Kidney (tissue), 22 donors: ENCODE measurements at places on chromosomes 3 and 15. TPM values are rescaled to one million over a fixed set of nuclear protein-coding genes. Genes with fewer than 3 reads are reported as not detected.

The MCF2L2 gene
- 1.7 TPM for total RNA-seq

The TRIM69 gene
- 29.6 TPM for total RNA-seq

The RLBP1 gene
- total RNA-seq: not detected

The FAM174B gene
- 13.8 TPM for total RNA-seq

The TMEM212 gene
- total RNA-seq: not detected

- no peak for DNase-seq
Observed at GRCh38 chr3:37946531-37946889, 44.1 kb upstream of the VILL start.

DNA sequence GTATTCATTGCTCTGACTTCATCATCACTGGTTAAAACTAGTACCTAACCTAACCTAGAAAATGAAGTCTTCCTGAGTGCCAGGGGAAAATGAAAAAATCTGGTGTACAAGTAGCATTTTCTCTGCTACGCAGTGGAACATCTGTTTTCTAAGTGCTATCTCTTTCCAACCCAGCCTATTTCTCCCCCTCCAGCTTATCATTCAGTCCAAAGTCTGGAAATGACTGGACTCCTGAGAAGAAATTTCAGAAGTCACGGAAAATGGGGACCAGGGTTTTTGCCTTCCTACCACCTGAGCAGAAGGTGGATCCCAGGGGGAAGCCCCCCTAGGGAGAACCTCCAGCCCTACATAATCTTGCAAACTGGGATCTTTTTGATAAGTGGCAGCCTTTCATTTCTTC lies 9.6 kb upstream of the GLCE start:
- no peak for DNase-seq

- no peak for DNase-seq
Observed at GRCh38 chr3:136512381-136512780, 239.8 kb downstream of the STAG1 start.

- no peak for DNase-seq
Observed at GRCh38 chr3:141656771-141657170, 81.3 kb upstream of the RNF7 start.

DNA sequence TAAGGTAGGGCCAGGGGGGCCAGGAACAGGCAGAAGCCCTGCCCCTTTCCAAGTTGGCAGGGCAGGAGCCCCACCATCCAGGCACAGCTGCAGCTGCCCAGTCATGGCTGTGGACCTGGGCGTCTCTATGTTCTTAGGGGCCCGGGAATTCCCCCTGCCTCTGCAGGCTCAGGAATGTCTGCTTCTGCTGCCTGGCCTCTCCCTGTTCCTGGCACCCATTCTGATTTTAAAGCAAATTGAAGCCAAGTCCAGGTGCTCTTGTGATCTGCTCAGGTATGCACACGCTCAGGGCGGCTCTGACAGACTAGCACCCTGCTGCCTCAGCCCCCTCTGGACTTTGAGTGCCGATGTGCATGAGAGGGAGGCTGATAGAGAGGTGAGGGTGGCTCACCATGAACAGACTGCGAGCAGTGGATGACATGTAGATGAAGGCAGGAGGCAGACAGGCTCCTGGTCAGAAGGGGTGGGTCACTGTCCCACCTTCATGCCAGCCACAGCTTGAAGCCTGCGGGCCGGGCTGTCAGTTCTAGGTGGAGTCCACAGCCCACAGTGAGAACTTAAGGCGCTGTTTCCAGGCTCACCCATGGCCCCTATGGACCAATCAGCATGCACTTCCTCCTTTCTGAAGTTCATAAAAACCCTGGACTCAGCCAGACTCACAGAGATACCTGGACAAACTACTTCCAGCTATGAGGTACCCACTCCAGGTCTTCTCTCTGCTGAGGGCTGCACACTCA lies 747.8 kb upstream of the GBE1 start:
- DNase-seq: no peak

- no peak for DNase-seq
Observed at GRCh38 chr15:27456807-27457206, 485.8 kb downstream of the GABRG3 start.

- no peak for DNase-seq
Observed at GRCh38 chr15:52076889-52077781, 35.4 kb downstream of the BCL2L10 start.

- DNase-seq: no peak
Observed at GRCh38 chr15:39432912-39433348, 147.9 kb upstream of the THBS1 start.

GRCh38 chr3:186166036-186166435 lies 57.1 kb upstream of the ETV5 start:
- no peak for DNase-seq

DNA sequence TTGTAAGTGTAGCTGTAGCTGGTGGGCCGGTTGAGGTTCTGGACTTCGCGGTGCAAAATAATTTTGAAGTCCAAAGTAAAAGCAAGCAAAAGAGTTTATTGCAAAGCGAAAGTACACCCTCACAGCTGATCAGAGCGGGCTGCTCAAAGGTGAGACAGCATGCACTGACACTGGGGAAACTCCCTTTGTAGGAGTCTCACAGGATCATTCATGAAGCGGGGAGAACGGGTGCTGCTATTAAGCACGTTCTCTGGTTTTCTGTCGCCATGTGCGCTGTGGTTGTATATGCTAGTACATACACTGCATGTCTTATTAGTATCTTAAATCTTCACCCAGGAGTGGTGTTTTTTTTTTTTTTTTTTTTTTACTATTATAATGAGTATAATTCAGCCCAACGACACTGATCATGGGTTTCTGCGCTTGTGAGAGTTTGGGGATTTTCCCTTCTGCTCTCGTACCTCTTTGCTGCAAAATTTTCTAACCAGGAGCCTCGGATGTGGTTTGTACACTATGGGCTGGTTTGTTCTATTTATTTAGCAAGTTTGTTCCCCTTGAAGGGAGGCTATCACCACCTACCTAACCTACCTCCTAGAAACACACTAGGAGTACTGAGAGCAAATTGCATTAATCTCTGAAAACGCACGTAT lies 1.4 kb upstream of the AP4E1 start:
- DNase-seq: peak; percentile 23
